T47D (cell line): ENCODE measurements at places on chromosomes 4 and X.

DNA sequence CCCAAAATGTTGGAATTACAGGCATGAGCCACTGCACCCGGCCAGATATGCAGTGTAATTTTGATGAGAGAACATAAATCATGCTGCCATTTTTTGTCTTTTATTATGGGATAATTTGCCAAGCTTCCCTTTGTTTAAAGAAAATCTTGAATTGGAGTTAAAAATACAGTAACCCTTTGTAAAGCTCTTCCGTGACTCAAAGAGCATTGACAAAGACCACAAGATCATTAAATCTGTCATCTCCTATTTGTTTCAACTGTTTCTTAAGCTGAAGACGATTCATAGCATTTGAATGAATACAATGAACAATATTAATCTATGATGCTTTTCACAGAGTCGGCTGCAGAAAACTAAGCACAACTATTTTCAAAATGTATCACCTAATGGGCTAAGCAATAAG, 132.6 kb downstream of the ANAPC4 start:
- DNase-seq: no peak

DNA sequence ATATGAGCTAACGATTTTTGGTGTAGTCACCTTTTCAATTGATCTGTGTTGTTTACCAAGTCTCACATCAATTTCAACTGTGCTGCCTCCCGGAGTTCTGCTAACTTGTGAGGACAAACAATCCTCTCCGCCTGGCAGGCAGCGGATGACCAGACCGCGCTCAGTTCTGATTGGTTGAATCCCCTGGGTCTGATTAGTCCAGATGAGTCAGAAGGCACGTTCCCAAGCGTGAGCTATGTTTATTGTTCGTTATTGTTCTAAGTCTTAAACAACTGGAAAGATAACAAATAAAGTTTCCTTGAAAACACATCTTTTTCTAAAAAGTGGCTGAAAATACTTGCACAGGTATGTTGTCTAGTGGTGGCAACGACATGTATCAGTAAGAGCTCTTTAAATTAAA, 37.9 kb upstream of the TRPC3 start:
- DNase-seq: no peak

- DNase-seq: no peak
These were observed 168.9 kb downstream of the MAB21L2 start for GRCh38 chr4:150750824-150751223.

GRCh38 chrX:54747733-54748393, 50.2 kb downstream of the ITIH6 start:
- DNase-seq: no peak

DNA sequence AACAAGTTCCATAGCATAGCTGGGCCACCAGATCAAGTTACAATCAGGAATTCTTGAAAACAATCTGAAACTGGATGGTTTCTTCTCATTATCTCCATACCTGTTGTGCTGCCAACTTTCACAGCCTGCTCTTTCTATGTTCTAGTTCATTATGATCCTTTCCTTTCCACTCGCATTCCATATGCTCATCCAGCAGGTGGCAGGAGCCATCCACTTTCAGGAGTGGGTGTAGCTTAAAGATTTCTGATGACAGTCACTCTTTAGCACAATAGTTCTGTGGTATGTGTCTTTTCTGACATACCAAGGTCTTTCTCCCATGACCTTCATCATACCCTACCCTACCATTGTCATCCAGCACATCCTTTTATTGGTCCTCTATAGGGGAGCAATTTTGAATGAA, 46.4 kb downstream of the PAGE2 start:
- DNase-seq: peak; percentile 75

DNA sequence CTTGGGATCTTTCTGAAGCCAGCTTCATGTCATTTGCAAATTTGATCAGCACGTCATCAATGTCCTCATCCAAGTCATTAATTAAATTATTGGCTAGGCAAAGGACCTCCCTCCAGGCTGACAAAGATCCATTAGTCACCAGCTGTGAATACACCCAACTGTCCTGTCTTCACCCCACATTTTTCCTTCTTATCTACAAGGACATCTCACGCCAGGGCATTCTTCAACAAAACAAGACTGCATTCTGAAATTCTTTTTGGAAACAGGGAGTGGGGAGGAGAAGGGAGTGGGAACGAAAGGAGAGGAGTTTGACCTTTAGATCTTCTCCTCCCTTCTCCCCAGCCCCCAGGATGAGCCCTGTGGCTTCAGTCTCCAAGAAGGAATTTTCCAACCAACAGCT, 32.7 kb downstream of the NLGN3 start:
- no peak for DNase-seq

GRCh38 chrX:74421036-74421739, at the start of gene SLC16A2:
TSS of gene SLC16A2 (plus strand) at chrX:74421493. CDS start at chrX:74421638, 145 bp downstream.
- peak; percentile 38 for DNase-seq

DNA sequence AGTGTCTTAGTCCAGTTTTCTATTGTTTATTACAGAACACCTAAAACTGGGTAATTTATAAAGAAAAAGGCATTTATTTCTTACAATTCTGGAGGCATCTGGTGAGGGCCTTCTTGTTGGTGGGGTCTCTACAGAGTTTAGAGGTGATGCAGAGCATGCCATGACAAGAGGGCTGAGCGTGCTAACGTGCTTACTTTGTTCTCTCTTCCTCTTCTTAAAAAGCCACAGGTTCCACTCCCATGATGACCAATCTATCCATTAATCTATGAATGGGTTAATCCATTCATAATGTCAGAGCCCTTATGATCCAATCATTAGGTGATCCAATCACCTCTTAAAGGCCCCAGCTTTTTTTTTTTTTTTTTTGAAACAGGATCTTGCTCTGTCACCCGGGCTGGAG, 291.5 kb upstream of the GALNTL6 start:
- DNase-seq: no peak

- DNase-seq: no peak
These were observed 27.7 kb downstream of the DMP1 start for GRCh38 chr4:87677731-87678130.

GRCh38 chr4:43048570-43048969, 156.1 kb downstream of the GRXCR1 start:
- no peak for DNase-seq

- no peak for DNase-seq
These were observed 97.5 kb upstream of the STOX2 start for GRCh38 chr4:183807420-183808096.

GRCh38 chrX:40964633-40965586, 120.3 kb upstream of the USP9X start:
- no peak for DNase-seq

GRCh38 chr4:123851521-123851920, 454.9 kb downstream of the SPRY1 start:
- no peak for DNase-seq

DNA sequence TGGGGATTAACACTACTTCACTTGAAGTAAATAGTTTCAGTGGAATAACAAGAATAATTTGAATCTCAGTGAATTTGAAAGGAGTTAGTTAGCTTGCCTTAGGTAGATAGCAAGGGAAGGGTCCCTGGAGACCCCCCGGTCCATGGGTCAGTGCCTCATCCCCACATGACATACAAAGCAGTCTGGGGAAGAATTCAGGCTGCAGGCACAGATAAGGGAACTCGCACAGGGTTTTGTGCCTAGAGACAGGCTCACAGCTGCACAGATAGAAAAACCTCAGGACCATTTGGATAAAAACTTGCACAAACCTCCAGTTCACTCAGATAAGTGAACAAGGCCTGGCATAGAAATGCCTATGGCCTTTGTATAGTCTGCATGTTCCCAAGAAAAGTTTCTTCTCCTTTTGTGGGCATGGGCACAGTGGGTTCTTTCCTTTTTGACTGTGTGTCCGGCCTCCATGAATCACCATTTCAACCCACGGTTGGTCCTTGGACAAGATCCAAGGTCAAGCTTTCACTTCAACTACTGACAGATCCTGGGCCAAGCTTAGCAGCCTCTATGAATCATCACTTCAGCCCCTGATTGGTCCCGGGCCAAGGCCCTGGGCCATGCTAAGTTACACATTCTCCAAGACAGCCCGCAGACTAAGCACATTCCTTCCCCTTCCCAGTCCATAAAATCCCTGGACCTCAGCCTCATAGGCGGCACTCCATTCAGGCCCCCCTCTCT, 108.3 kb upstream of the KLHL4 start:
- DNase-seq: peak; percentile 48

- no peak for DNase-seq
These were observed 2.9 kb upstream of the TNIP3 start for GRCh38 chr4:121166976-121167375.

GRCh38 chrX:155188786-155189185, 27.5 kb upstream of the VBP1 start:
- no peak for DNase-seq

- DNase-seq: no peak
These were observed 105.2 kb upstream of the NOCT start for GRCh38 chr4:138910195-138910913.

DNA sequence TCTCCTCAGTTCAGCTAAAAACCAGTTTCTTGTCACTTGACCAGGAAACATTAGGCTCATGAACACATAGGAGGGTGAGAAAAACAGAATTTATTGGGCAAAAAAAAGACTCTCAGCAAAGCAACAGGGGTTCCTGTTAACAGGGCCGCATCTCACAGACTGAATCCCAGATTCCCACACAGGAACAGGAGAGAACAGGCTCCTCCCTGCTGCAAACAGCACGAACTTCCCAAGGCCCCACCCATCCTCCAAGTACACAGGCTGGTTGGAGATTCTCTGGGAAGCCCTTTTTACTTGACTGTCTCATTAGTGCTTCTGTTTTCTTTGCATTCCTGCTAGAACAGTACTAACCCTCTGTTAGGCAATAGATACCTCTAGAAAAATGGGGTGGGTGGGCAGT, 52.4 kb upstream of the IL21 start:
- no peak for DNase-seq

DNA sequence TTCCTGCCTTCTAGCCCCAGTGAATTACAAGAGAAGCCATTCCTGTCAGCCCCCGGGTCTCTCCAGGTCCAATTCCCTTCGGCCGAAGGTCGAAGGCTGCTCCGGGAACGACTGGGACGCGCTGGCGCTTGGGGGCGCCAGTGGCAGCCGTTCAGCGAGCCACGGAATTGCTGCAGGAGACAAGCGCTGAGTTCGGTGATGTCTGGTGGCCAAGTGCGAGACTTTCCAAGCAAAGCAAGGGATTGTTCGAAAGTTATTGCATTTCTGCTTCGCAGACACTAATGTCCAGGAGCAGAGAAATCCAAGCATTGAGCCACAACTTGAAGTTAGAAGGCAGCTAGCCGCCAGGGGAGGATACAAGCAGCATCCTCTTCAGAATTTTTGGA, 1.1 kb upstream of the DKK2 start:
- DNase-seq: no peak

DNA sequence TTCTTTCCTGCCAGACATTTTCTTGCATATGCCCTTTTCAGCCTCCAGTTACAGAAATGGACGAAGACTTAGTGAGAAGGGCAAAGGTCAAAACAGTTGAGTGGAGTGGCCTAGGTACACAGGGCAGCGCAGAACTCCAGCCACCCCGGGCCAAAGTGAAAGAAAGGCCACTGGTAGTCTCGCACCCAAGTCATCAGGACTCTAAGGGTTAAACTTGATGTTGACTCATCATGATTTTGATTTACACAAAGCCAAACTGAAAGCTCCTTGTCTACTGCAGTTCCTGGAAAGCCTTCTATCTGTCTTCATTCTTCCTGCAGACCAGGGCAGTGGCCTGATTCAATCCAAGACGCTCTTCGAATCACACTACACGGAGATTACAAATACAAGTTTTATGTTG, 2.6 kb upstream of the IL13RA1 start:
- DNase-seq: no peak
